ENCODE measurements at places on chromosomes 5 and 9.

GRCh38 chr5:139862313-139862712 lies 66.7 kb downstream of the PSD2 start:
- no peak for DNase-seq

DNA sequence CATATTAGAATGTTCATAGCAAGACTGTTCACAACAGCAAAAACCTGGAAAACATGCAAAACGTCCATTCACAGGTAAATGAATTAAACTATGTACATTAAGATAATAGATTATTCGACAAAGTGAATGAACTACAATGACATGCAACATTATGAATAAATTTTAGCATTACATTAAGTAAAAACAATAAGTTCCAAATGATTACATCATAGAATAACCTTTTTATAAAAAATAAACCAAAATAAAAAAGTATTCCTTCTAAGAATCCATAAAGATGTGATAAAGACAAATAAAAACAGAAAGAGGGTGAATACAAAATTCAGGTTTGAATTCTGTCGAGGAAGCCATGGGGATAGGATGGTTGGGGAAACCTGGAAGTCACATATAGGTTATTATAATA lies 57.3 kb downstream of the STRBP start:
- no peak for DNase-seq

DNA sequence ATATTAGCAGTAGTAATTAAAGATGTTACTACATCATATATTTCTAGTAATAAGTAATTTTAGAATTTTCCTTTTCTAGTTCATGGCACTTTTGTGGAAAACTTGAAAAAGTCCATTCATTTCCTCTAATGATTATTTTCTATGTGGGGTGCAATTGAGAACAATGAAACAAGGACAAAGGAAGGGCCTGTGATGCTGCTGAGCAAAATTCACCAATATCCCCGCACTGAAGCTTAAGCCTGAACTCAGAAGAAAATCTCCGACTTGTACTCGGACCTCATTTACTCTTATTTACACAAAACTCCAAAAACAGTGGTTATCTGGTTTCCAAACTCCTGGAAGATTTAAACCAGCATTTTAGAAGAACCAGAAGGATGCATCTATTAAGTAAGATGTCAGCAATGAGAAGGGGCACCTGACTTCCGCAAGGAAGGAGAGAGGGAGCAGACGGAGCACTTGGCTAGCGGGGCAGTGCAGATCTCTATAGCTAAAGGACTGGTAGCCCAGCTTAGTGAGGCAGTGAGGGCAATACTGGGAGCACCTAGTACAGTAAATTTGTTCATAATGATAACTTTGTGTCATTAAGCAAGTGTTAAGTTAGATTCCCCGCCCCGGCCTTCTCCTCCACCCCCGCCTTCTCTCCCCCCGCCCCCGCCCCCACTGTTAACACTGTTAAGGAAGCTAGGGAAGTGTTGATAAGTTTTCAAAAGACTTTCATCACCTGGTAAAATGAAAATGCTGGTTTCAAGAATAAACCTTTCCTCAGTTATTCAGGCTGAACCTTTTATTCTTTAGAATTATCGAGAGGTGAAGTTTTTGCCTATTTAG lies 123.3 kb downstream of the ZSWIM6 start:
- no peak for DNase-seq

GRCh38 chr9:136328011-136328621 lies 777 bp downstream of the GPSM1 start:
- DNase-seq = no peak

DNA sequence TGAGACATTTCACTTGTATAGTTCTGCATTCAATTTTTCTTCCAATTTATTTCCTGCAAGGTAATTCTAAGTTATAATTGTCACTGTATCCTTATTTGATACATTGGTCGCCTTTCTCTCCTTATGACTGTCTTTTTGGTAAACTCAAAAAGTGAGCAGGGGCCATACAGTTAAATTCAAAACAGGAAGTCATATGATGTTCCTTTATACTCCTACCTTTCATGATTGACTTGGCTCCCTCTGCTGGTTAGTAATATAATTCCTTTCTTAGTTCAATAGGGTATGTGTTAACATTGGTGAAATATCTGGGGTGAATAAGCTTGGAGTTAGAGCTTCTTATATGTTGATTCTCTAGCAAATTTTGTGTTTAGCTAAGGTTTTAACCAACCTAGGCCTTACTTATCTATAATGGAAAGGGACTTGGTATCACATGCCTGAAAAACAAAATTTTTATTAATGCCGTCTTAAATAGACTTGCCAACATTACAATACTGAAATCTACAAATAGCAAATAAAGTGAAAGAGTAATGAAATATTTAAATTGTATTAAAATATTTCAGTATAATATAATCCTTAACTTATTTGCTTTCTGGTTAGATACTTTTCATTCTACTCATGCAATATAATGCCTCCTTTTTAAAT lies 6.0 kb upstream of the NIPBL start:
- DNase-seq = no peak

GRCh38 chr5:79859588-79859987 lies 131.5 kb downstream of the MTX3 start:
- no peak for DNase-seq

GRCh38 chr5:12690361-12690760 lies 786.1 kb upstream of the CTNND2 start:
- no peak for DNase-seq

GRCh38 chr9:89491694-89492093 lies 6.2 kb downstream of the SEMA4D start:
- DNase-seq = no peak

DNA sequence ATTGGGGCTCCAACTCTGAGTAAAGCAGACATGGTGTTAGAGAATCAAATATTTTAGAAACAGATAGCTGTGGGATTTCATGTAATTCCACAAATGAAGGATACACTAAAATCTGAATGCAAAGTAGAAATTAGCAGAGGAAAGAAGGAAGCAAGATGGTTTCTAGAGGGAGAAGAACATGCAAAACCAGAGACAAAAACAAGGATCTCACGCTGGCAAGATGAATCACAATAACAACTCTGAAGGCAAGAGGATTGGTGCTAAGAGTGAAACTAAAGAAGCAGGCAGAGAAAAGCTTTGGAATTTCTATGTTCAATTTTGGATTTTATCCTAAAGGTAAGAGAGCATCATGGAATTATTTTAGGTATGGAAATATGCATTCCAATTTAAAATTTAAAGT lies 857.2 kb upstream of the COX7C start:
- DNase-seq = no peak

DNA sequence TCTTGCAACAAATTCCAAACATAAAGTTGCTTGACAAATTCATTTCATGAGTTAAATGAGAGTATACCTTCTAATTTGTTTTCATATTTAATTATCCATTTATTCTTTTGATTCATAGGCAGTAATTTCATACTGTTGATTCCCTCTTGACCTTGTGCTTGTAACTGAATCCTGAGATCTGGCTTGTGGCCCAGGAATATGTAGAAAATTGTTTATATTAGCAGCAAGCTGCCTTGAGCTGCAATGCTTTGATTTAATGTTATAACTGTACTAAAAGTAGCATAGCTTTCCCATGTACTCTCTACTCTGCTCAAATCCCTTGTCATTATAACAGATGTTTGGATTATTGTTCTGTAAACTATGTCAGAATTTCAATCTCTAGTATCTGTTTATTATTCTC lies 780.7 kb downstream of the NR2F1-AS1 start:
- DNase-seq = no peak

Measured in C1 segment of cervical spinal cord (tissue), 14 donors.